Non-pigmented ciliary epithelial cell (primary cell): ENCODE measurements at places on chromosomes 7 and 10.

GRCh38 chr10:119364645-119365600 is 157.6 kb downstream of the GRK5 start:
- no peak for DNase-seq

DNA sequence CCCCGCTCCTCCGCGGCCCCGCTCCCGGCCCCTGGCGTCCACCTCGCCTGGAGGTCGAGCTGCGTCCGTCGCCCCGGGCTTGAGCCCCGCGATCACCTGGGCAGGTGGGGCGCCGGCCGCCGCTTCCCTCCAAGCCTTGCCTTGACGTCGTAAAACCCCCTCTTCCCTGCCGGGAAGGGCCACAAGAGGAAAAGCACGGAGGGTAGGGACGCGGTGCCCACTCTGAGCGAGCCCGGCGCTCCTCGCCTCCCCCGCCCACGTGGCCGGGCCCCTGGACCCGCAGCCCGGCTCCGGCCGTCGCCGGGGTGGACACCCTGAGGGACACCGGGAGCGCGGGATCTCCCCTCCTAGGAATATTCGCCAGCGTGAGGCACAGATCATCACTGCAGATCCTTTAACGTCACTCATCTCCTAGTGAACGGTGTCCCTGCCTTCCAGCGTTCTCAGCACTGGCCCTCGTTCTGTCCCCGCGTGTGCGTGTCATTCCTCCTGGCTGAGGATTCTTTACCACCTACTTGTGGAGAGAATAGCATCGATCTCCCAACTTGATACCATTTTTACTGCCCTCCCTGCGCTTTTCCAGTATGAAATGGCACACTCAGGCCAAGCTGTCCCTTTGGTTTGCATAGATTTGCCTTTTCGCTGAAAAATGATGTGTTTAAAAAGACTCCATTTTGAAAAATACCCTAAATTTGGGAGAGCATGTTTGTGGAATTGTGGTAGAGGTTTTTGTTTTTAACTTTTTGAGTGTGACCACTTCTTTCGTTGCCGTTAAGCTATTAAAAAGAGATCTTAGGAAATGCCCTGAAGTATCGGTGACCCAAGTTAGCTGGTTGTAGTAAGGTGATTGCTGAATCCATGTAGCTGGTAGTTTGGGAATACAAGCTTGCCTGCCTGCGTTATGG is 649 bp downstream of the ACTR3B start:
- no peak for DNase-seq

DNA sequence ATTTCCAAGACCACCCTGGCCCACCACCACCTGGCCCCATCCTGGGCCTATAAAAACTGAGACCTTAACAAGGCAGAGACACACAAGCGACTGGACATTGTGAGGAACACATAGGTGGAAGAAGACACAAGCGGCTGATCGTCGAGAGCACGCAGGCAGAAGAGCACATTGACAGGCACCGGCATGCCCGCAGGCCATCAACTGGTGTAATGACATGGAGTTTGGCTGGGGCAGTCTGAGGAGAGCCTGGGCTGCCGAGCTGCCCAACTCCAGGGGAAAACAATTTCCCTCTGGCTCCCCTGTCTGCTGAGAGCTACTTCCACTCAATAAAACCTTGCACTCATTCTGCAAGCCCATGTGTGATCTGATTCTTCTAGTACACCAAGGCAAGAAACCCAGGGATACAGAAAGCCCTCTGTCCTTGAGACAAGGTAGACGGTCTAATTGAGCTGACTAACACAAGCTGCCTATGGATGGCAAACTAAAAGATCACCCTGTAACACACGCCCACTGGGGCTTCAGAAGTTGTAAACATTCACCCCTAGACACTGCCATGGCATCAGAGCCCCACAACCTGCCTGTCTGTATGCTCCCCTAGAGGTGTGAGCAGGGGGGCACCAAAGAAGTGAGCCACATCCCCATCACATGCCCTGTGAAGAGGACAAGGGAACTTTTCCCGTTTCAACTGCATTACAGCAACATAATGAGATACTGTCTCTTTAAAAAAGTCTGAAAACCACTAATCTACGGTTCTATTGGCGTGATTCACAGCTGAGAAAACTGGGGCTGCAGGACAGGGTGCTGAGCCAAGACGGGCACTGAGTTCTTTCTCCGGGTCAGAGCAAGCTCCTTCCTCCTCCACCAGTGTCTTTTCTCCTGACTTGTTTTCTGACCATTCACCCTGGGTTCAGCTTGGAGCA is 18.5 kb upstream of the TNS3 start:
- DNase-seq = no peak

GRCh38 chr10:61050120-61050745 is 106.2 kb upstream of the RHOBTB1 start:
- DNase-seq = no peak

DNA sequence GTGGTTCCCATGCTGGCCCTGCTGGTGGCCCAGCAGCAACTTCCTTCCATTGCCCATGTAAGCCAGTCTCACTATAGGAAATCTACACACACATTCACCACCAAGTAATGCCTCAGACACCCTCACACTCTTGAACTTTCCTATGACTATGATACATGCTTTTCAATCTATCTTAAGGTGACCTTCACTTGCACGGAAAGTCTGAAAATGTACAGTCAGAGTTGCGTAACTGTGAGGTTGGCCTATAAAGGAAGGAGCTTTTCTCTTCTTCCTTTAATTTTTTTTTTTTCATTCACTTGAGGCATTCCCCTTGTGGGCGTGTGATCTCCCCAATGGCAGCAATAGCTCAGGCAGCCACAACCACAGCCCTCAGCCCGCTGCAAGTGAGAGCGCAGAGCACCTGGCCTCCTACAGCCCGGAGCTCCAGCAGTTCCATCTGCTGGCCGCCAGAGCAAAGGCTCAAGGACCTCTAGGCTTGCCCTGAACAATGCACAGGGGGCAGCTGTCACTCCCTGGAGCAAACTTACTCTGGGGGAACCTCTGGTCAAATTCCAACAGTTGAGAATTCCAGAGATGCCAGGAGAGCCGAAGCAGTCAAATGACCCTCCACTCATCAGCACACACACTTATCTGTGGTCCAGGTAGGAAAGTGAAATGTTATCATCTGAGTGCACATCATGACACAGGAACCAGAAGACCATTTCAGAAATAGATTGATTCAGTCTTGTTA is 123.1 kb upstream of the ADO start:
- no peak for DNase-seq

DNA sequence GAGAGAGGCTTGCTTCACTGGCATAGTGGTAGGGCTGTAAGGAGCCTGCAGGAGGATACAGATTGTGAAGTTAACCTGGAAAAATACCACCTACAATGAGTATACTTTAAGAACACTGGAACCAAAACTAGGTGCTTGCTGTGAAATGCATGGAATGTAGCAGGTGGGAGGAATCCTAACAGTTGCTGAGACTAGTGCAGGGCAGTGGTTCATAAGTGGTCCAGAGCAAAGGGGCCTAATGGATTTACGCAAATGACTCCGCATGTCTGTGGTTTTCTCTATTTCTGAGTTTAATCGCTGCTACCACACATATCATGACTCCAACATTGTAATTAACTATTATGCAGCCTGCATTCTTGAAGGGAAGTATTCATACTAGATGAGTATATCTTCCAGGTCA is 218.4 kb downstream of the CHRM2 start:
- no peak for DNase-seq

DNA sequence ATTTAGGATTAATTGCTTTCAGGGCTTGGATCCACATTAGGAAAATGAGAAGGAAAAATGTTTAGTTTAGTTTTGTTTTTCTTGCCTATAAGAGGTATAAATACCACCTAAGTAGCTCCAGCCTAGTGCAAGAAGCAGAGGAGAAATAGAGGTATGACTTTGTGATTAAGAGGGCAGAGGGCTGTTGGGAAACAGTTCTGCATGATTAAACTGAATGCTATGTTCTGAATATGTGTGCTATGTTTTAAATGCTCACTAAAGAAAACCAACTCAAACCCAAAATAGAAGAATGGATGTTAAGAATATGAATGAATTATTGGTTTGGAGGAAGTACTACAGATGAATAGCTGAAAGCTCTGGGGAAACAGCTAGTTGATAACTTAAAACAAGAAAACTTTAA is 7.6 kb downstream of the CALCR start:
- no peak for DNase-seq

DNA sequence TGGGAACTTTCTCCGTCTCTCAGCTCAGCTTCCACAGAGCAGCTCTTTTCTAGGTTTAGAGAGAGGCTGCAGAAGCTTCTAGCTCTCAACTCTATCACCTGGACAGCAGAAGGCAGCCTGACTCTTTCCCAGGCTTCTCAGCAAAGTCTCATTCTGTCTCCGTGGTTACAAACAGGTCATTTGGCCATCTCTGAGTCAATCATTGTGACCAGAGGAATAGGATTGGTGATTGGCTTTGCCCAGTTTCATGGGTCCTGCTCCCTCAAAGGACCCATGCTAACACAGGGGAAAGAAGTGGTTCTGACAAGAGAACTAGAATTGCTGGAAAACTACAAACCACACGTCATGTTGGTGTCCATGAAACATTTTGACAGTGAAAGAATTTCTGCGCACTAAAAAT is 43.6 kb downstream of the PRR15 start:
- no peak for DNase-seq
